ENCODE measurements at places on chromosomes 7 and 10.
A peak's percentile ranks its signal among the peaks of the same experiment; 100 is the strongest.

DNA sequence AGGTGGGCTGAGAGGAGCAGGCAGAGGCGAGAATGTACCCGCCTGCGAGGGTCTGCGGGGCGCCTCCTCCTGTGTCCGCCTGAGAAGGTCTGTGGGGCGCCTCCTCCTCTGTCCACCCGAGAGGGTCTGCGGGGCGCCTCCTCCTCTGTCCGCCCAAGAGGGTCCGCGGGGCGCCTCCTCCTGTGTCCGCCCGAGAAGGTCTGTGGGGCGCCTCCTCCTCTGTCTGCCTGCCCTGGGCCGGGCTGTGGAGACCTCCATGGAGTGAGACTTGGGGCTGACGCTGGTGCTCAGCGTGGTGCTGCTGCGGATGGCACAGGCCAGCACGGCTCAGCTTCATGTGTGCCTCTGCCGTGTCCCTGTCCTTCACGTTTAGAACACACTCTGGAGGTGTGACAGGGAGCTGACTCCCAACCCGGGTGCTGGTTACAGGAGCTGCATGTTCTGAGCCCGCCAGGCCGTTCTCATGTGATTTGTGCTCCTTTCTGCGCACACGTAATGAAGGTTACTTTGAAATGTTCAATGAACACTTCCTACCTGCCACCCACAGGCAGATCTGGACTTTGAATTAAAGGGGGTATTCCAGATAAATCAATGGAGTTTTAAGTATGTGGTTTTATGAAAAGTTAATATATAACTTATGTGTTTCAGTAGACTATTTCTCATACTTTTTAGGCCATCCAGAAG lies 20.5 kb upstream of the GET4 start:
- no peak for DNase-seq

DNA sequence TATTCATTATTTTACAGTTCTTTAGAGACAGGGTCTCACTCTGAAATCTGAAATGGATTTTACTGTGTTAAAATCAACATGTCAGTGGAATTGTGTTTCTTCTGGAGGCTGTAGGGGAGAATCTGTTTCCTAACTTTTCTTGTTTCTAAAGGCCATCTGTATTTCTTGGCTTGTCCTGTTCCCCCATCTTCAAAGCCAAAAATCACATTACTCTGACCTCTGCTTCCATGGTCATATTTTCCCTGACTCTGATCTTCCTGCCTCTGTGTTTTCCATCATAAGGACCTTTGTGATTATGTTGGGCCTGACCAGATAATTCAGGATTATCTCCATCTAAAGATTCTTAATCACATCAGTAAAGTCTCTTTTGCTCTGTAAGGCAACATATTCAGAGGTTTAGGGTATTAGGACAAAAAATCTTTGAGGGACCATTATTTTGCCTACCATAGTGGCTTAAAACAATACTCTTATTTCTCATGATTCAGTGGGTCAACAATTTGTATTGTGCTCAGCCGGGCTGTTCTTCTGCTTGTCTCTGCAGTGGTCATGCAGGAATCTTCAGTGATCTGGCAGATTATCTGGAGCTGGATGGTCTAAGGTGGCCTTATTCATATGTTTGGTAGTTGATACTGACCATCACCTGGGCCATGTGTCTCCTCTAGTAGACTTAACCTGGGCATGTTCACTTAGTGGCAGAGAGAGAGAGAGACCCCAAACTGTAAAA lies 5.7 kb downstream of the ANLN start:
- DNase-seq = no peak

GRCh38 chr7:147477526-147477925 lies 1113.0 kb upstream of the C7orf33 start:
- no peak for DNase-seq

DNA sequence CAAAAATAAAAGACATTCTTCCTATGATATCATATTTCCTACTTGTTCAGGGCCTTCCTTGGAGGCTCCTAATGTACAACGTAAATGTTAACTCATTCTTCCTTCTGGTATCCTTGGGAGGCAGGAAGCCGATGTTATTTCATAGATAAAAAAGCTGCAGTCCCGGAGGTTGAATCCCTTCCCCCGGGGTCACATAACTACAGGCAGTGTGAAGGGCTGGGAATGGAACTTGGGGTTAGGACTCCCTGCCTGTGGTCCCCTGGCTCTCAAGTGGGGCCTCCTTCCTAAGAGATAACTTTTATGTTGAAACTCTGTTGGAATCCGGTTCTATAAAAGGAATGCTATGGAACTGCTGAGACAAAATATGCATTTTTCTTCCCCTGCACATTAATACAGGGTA lies 14.9 kb upstream of the CCDC3 start:
- no peak for DNase-seq

GRCh38 chr10:78762086-78762630 lies 306.6 kb upstream of the ZMIZ1 start:
- no peak for DNase-seq

GRCh38 chr10:128130051-128130450 lies 3.8 kb upstream of the MKI67 start:
- DNase-seq = no peak

DNA sequence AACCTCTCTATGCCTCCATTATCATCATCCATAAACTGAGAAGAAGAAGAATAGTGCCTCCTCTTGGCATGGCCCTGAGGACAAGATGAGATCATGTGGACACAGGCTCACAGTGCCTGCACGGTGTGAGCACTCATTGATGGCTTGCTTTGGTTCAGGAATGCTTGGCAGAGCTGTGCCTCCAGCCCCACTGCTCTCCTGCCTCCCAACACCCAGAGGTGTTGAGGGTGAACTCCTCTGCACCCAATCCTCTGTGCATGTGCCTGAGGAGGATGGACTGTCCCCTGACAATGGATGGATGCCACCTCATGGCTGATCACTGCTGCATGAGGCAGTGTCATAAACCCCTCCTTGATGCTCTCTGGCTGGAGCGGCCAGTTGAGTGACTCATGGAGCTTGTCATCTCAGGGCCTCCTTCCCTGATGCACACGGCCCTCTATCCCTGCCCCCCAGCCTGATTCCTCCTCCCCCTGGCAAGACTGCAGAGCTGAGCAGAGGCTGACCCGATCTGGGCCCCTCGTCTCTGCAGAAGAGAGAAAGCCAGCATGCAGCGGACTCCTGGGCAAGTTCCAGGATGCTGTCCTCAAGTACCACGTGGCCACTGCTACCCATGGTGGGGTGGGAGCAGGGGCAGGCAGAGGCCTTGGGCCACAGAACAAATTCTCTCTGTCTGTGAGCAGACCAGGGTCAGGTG lies 136.3 kb downstream of the KCNMA1 start:
- DNase-seq = no peak

DNA sequence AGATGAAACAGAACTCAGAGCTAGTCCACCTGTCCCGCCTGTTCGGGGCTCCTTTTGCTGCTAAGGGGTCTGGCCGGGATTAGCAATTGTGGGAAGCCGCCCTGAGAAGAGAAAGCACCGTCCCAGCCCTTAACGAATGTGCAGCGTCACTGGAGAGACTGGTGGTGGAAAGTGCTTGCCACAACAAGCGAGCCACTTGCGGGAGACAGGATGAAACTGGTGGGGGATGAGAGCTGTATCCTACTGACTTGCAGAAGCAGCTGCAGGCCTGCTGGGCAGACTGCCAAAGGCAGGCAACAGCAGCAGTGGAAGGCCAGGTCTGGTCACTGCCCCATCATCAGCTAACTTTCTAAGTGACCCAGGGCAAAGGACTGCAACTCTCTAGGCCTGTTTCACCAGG lies 95.4 kb downstream of the FAM53B start:
- peak; percentile 66 for DNase-seq

DNA sequence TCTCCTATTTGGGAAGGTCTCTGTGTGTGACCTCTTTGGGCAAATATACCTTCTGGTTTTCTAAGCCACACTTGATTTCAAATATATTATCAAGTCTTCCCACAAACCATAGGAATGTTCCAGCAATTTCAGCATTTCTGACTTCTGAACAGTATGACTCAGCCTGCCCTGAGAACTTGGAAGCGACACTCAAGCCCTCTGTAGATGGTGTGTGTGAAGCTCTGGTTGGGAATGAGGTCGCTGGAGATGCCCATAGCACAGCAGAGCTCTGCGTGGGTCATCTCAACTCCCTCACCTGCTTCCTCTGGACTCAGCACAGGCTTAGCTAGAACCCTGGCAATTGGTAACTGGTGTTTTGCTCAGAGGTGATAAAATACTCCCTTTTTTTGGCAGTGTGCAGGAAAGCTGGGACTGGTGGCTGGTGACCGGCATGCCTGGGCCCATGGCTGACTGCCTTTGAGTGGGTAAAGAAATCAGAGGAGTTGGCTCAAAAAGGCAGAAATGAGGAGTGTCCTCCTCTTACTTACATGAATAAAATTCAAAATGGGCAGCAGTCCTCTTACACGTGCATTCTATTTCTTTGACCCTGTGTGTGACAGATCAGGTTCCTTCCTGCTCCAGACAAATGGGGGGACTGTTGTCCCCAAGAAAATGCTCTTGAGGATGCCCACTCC lies 87.5 kb upstream of the NRP1 start:
- DNase-seq = no peak

- no peak for DNase-seq
Observed at GRCh38 chr10:78307576-78307975, 273.9 kb downstream of the RPS24 start.
